ENCODE measurements at places on chromosomes 1 and 21.
A peak's percentile ranks its signal among the peaks of the same experiment; 100 is the strongest.

- DNase-seq = no peak
Measured at GRCh38 chr1:6468729-6469461, 2.9 kb upstream of the TNFRSF25 start.

DNA sequence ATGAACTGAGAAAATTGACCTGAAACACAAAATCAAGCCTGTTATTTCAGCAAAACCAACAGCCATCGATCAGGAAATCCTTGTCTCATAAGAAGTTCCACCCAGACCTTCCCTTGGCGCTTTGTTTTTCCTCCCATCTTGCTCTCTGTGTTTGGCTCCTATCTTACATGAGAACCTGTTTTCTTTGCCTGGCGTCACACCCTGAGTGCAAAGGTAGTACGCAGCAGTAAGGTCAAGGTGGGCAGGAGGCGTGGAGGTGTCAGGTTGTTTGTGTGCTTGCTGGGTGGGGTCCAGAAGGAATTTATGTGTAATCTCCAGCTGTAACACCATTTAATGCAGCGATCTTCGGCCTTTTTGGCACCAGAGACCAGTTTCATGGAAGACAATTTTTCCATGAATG lies 50.5 kb downstream of the C1orf21 start:
- DNase-seq = no peak

DNA sequence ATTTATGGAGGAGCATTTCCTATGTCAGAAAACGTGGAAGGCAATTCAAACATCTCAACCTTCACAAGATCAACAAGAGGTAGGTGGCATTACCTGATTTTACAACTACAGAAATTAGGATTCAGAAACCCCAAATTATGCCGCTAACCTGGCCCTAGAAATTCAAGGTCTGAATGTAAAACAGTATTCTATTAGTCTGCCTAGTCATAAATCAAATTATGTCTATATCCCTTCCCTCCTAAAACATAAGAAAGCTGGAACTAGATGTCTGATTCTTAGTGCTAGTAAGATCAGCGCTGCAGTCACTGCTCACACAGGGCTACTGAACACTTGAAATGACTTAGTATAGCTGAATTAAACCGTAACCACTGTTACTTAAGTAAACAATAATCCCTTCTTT lies 1.4 kb downstream of the TOMM20 start:
- DNase-seq = no peak

DNA sequence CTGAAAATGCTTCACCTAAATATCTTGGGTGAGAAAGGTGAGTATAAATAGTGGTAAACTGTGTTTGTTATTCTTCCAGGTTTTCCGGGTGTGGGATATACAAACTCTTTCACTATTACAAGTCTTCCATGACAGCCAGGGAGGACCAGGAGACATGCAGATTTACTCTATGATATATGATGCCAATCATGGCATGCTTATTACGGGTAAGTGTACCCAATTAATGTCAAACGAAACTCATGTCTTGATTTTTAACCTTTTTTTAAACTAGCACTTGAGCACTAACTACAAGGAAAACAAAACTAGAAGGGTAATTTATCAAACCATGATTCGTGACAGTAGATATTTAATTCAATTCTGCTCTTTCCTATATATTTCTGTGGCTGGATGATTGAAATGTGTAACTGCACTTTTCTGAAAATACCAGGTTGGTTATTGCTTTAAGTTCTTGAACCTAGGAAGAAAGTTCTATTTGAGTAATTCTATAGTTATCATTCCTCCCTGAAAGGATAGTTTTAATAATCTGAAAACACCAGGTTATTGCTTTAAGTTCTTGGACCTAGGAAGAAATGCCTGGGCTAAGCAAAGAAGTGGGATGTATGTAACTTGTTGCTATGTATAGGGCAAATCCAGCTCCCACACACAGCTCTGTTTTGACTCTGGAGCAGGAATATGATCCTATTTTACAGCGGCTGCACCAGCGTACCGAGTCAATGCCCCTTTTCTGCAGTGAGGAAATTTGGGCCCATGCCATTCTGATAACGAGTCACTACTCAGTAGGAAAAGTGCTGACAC lies 86.4 kb downstream of the WDR64 start:
- DNase-seq = no peak

GRCh38 chr1:222370913-222371675 lies 176.8 kb downstream of the HHIPL2 start:
- DNase-seq = peak; percentile 38

- peak; percentile 36 for DNase-seq
Measured at GRCh38 chr1:18396247-18396980, 84.3 kb upstream of the KLHDC7A start.

DNA sequence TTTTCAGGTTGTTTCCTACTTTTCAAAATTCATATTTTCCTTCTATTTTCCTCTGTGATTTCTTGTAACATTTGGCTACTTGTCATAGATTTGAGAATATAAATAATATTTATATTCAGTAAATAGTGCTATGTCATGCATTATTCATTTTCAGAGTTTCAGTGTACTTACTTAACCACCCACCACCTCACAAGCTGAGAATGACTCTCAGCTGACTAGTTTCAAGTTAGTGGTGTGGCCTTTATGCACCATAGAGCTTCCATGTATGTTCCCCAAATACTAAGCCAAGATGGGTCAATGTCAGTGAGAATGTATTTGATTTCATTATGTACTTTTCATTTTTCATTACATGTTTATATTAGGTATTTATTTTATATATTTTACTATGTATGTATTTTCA lies 56.9 kb upstream of the RGS1 start:
- no peak for DNase-seq

DNA sequence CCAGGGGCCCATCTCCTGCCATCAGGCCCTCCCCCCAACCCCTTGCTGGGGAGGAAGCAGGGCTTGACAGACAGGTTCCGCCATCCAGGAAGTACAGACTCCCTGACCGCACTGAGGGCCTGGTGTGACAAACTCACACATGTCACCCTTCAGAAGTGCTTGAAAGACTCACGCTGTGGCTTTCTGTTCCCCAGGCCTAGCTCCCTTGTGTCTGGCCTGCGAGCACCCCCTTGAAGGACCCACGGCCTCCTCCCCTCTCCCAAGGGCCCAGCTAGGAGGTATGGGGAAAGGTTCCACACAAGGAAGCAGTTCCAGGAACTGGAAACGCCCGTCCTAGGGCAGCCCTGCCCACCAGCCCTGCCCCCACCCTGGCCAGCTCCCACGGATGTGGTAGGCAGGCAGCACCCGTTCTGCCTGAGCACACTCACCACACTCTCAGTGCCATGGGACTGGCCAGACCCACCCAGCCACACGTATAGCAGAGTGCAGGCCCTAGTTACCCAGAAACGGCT lies 26.7 kb downstream of the SLC2A1 start:
- DNase-seq = no peak

DNA sequence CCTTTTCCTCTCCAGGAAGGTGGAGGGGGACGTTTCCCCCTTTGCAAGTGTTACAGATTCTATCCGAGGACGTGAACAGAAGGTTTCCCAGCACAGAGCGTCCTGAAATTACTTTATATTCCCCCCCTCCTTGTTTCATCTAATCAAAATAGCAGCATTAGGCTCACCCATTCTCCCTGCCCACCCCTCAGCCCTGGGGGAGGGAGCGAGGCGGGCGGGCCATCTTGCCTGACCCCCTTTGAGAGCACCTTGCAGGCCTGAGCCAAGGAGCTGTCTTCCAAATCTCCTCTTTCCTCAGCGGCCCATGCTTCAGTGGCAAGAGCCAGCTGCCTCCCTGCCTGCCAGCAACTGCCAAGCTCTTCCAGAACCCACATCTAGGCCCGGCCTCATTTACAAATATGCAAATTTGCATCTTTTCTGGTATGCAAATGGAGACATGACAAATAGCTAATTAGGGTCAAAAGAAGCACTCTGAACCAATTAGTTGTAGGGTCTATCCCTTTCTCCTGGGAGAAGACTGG lies 69.1 kb upstream of the POU3F1 start:
- no peak for DNase-seq

DNA sequence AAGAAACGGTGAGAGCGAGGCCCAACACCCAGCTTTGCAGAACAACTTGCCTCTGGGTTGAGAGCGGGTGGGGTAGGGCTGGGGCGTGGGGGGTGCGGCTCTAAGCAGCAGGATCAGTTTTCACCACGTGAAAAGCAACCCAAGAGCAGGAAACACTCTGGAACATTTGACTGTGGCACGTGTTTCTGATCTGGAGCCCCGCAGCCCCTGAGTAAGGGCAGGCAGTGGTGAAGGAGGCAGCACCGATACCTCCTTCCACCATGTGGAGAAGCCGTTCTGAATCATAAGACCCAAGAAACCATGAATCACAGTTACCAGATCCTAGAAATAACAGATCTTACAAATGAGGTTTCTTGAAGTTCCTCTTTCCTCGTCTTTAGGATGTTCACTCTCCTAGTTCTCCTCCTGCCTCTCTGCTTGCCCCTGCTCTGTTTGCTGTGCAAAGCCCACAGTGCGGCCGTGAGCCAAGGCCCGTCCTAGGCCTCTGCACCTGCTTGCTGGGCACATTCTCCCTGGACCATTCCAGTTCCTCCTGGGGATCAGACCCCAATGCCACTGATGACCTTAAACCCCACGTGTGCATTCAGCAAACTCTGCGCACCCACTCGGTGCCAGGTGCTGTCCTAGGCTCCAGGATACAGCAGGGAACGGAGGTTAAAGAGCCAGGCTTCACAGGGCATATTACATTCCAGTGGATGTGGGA lies 31.9 kb downstream of the SLC1A7 start:
- no peak for DNase-seq

DNA sequence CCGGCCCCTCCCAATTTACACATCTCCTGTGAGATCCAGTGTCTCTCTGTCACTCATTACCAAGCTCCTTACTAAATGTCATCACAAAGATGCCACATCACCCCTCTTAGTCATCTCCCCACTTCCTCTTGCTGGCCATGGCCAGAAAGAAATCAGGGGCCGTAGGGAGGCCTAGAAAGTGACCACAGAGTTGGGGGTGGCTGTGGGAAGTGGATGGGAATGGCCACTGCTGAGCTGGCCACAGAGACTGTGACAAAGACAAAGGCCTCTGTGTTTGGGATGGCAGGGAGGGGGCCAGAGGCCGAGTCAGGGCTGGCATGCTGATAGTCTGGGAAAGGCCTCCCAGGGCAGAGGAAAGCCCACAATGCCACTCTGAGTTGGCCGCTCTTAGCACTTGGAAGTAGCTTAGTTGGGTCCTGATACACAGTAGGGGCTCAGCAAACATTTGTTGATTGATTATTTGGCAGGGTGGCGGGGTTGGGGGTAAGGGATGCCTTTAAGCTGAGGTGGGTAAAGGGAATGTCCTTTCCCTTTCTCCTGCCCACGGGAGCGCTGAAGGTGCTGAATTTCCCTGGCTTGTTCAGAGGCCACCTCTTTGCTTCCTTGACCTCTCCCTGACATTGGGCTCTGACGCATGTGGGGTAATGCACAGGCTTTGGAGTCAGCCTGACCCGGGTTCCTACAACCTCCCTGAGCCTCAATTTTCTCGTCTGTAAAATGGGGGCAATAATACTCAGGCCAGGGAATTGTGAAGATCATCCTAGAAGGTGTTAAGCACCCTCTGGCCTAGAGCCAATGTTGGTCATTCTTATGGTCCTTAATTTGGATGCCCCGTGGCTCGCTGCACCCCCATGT lies 13.2 kb downstream of the NAV1 start:
- DNase-seq = no peak

GRCh38 chr1:206801467-206801866 lies 29.2 kb upstream of the IL10 start:
- no peak for DNase-seq

GRCh38 chr1:213008564-213008963 lies 7.1 kb downstream of the ANGEL2 start:
- no peak for DNase-seq

DNA sequence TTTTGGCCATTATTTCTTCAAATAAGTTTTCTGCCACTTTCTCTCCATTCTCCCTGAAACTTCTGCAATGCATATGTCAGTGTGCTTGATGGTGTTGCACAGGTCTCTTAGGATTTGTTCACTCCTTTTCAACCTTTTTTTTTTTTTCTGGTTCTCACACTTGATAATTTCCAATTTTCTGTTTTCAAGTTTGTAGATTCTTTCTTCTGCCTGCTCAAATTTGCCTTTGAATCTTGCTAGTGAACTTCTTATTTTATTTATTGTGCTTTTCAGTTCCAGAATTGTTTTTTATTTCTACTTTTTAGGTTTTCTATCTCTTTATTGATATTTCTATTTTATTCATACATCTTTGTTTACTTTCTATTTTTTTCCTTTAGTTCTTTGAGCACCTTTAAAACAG lies 48.4 kb upstream of the PTPRC start:
- DNase-seq = no peak

- DNase-seq = no peak
Measured at GRCh38 chr1:20172033-20172590, 13.8 kb upstream of the UBXN10 start.

GRCh38 chr1:160197231-160197630 lies 6.9 kb downstream of the CASQ1 start:
- DNase-seq = no peak

DNA sequence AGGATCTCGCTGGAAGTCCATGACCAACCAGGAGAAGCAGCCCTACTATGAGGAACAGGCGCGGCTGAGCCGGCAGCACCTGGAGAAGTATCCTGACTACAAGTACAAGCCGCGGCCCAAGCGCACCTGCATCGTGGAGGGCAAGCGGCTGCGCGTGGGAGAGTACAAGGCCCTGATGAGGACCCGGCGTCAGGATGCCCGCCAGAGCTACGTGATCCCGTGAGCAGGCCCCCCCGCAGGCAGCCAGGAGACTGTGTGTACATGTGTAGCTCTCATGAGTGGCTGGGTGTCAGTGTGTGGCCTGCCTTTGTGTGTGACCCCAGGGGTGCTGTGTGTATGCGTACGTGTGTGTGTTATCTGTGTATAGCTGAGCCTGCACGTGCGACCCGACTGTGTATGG lies 27.2 kb downstream of the ETNK2 start:
- no peak for DNase-seq

DNA sequence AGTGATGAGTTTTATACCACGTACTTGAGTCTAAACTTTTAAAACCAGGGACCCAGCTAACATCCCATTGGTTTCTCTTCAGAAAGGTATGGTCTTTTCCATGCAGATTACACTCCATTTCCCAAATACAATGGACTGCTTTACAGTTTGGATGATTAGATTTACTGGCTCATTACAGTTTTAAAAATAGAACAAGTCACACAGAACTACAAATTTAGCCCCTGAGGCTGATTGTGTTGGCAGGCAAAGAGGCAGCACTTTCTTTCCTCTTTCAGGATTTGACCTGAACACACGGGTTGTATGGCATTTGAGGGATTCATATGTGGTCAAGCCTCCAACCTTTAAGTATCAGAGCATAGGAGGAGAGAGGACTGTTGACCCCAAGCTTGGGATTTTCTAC lies 21.8 kb upstream of the VTCN1 start:
- DNase-seq = no peak

DNA sequence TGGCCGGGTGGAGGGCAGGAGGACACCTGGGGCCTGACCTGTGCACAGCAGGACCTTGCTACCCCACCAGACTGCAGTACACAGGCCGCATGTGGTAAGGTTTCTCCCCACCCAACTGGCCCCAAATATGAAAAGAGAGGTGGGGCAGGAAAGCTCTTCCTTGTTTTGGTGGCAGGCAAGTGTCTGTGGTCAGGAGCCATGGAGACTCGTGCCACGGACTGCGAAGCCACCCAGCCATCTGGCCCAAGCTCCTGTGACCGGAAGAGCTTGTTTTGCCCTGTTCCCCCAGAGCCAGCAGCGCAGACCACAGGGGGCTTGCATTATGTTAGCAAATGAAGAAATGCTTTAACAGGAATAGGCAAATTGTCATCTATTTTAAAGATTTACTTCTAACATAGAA lies 54.9 kb downstream of the OLIG1 start:
- no peak for DNase-seq
